SK-N-MC (cell line): ENCODE measurements at places on chromosomes 3 and 15.

DNA sequence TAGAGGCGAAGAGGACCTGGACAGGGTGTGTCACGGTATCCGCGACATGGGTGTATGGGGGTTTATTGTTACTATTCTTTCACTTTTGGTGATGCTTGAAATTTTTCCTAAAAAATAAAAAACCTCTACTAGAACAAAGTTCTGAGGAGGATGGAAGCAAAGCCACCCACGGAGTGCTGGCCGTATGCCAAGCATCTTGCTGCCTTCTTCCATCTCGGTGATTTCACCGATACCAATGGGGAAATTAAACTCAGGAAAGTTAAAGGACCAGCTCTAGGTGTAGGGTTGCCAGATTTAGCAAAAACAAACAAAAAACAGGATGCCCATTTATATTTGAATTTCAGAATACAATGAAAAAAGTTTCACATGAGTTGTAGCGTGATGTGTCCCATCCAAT is 33.9 kb downstream of the SMAD6 start:
- no peak for DNase-seq

DNA sequence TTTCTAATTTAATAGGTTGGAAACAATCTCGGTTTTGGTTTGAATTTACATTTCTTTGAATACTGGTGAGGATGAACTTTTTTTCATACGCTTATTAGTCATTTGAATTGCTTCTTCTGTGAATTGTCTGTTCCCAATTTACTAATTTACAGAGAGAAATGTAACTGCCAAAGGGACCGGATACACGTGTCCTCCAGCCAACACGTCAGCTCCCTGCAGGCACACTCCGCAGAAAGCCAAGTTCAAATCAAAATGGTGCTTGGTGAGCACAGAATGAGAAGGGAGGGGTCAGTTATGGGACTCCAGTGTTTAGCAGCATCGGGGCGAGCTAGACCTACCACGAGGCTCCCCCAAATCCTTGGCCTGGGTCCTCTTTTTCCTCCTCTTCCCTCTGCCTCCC is 10.8 kb upstream of the TSEN2 start:
- DNase-seq, result no peak

GRCh38 chr3:166100730-166101129 is 263.5 kb upstream of the BCHE start:
- DNase-seq, result no peak

- no peak for DNase-seq
These were observed 9.1 kb upstream of the LIPH start for GRCh38 chr3:185561374-185561943.

- DNase-seq, result no peak
These were observed 106.7 kb upstream of the SNRPN start for GRCh38 chr15:24848050-24848449.

DNA sequence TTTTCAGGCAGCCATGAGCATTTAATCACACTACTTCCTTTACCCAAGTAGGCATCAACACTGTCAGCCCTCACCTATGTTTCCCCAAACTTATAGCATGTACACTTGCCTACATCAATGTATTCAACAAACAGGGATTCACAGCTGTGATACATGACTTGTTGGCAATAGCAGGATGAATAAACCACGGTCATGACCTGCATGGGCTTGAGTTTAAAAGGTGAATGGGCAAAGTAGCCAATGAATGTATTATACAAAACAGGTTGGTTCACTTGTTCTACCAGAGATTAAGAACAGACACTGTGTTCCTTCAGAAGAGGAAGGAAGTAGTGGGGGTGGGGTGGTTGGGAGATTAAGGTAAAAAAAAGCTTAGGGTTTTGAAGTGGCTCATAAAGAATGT is 861.9 kb upstream of the SEMA6D start:
- DNase-seq, result no peak
